ENCODE measurements at places on chromosomes 7 and 10. TPM values are rescaled to one million over a fixed set of nuclear protein-coding genes. Genes with fewer than 3 reads are reported as not detected.

GRCh38 chr10:43845121-43845520 is 196.4 kb upstream of the ZNF32 start:
- no peak for DNase-seq

DNA sequence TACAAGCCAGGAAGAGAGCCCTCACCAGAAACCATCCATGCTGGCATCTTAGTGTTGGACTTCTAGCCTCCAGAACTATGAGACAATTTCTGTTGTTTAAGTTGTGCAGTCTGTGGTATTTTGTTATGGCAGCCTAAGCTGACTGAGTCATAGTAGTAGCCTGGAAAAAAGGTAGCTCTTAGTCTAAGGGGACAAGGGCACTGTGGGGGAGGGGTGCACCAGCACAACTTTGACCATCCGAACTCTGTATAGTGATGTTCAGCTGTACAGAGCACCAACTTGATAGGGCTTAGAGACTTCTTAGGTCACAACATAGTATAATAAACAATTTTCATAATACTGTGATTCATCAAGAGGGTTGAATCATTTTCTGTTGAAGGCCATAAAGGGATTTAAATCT is 14.3 kb downstream of the EIF4EBP2 start:
- DNase-seq: no peak

GRCh38 chr7:92061154-92061553 is 73.1 kb downstream of the CYP51A1 start:
- DNase-seq: no peak

PAX4 gene
- total RNA-seq: not detected
